ENCODE measurements at places on chromosomes 13 and 19. TPM values are rescaled to one million over a fixed set of nuclear protein-coding genes. Genes with fewer than 3 reads are reported as not detected.

DNA sequence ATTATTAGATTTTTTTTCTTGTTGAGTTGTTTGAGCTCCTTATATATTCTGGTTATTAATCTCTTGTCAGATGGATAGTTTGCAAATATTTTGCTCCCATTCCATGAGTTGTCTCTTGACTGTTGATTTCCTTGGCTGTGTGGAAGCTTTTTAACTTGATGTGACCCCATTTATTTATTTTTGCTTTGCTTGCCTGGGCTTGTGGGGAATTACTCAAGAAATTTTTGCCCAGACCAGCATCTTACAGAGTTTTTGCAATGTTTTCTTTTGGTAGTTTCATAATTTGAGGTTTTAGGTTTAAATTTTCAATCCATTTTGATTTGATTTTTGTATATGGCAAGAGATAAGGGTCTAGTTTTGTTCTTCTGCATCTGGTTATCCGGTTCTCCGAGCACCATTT, 124.7 kb downstream of the PCCA start:
- peaks cover 12% of the 10 kb centered on the region for H3K36me3 ChIP-seq
- peaks cover 14% of the 10 kb centered on the region for H3K4me1 ChIP-seq
- no peak overlapping the region for H3K27ac ChIP-seq
- H3K4me3 ChIP-seq, result no peak overlapping the region

DNA sequence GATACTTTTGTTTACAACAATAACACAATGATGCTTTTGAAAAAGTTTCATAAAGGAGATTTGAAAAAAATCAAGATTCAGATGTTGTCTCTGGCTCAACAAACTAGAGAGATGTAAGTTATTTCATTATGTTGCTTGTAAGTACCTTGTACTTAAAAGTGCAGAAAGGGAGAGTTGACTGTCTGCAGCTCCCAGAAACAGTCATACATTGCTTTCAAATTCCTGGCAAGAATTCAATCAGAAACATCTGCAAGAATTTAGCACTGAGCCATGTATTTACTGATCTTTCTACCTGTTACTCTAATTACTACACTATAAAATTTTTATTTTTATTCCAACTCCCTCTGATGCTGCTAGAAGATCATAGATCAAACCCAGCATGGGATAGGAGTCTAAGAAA, 1261.3 kb upstream of the SPRY2 start:
- H3K27me3 ChIP-seq, result no peaks in the 10 kb centered on the region
- H3K27ac ChIP-seq, result no peak overlapping the region
- H3K4me1 ChIP-seq, result no peaks in the 10 kb centered on the region
- no peak overlapping the region for H3K4me3 ChIP-seq

DNA sequence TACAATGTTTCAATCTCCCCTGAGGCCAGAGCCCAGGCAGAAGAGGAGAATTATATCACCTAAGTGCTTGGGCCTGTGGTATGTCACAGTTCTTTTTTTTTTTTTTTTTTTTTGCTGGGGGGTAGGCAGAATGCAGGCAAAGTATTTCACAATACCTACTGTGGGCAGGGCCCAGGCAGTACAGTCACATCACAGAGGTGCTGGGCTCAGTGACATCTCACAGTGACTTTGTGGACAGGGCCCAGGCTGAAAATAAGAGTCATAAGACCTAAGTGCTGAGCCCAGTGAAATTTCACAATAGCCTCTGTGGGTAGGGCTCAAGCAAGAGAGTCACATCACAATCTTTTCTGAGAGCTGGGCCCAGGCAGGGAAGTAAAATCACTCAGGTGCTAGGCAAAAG, 15.9 kb upstream of the ZNF208 start:
- H3K27me3 ChIP-seq, result no peaks in the 10 kb centered on the region
- DNase-seq, result no peak
- H3K4me1 ChIP-seq, result no peaks in the 10 kb centered on the region
- no peaks in the 10 kb centered on the region for H3K36me3 ChIP-seq

DNA sequence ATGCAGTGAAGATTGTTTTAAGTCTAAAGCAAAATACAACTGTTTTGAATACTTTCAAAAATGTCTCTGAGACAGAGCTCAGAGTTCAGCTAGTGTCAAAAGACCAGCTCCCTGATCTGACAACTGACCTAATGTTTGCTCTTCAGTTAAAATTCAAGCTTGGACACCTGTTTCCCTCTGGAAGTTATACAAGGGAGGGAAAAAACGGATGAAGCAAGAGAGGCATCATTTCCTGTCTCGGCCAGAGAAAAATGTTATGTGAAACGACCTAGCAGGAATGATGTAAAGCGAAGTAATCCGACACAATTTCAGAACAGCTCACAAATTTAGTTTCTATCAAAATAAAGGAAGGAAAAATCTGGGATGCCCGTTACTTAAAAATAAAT, 59.4 kb downstream of the ZAR1L start:
- peak overlapping the region; percentile 31 for H3K4me3 ChIP-seq
- H3K27me3 ChIP-seq, result no peaks in the 10 kb centered on the region

GRCh38 chr13:71830736-71831135, 36.3 kb downstream of the DACH1 start:
- no peaks in the 10 kb centered on the region for H3K4me1 ChIP-seq
- DNase-seq, result no peak
- no peaks in the 10 kb centered on the region for H3K27me3 ChIP-seq
- no peak overlapping the region for H3K4me3 ChIP-seq

- no peak overlapping the region for H3K4me3 ChIP-seq
- H3K36me3 ChIP-seq, result no peaks in the 10 kb centered on the region
- no peak for DNase-seq
- no peak overlapping the region for H3K27ac ChIP-seq
Measured at GRCh38 chr13:26914624-26915023, 154.0 kb upstream of the GPR12 start.

- peaks cover 73% of the 10 kb centered on the region for H3K4me1 ChIP-seq
- H3K4me3 ChIP-seq, result peak overlapping the region; percentile 61
- no peak for DNase-seq
- no peaks in the 10 kb centered on the region for H3K36me3 ChIP-seq
- no peaks in the 10 kb centered on the region for H3K27me3 ChIP-seq
- peak overlapping the region; percentile 84 for H3K27ac ChIP-seq
Measured at GRCh38 chr19:18418483-18419194, 559 bp upstream of the SSBP4 start.

DNA sequence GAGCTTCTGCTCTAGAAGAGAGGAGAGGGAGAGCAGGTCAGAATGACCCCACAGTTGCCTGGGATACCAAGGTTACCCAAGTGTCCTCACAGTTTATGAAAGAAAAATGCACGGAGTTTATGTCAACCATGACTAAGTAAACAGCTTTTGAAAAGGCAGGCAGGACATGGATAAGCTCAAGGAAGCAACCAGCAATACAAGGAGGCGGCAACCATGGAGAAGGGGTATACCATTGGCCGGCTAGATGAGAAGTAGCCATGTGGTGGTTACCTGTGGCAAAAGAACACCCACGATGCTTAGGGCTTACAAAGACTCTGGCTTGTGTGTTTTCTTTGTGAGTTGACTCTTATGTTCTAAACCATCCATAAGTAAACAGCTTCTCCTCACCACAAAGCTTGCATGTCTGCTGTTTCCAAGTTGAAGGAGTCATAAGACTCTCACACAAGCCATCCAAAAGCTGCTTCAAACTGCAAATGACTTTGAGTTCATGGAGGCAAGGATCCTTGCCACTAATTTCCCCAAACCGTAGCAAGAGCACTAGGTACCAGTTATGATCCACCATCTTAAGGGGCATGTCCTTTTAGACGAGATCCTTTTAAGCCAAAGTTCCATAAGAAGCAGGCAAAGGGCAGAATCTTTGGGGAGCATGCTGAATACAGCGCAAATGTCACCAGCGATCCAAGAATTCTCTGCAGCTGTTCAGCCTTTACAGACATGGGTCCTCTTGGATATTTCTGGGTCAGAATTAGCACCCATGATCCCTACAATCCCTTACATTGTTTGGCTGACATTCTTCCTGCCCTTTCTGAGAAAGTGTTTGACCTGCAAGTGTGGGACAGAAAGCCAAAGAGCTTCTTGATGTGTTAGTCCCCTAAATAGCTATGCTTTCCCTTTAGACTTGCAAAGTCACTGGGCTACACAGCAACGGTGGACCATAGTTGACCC, 74.8 kb upstream of the IPO5 start:
- no peaks in the 10 kb centered on the region for H3K36me3 ChIP-seq
- H3K27ac ChIP-seq, result no peak overlapping the region
- no peak overlapping the region for H3K4me3 ChIP-seq
- no peak for DNase-seq

DNA sequence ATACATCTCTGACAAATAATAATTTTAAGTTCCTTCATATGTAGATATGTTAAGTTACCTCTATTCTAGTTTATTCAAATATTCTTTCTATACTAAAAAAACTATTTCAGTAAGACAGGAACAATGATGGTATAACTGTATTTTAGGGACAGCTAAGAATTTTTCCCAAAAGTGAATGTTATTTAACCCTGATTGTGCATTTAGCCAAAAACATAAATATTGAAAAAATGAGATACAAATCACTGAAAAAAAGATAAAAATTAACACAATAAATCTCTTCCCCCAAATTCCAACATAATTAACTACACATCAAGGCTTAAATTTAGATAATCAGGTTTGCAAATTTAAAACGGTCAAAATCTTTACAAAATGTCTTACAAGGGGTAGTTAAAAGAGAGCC, 58.1 kb downstream of the KCNRG start:
- no peak overlapping the region for H3K27ac ChIP-seq
- no peak for DNase-seq
- no peaks in the 10 kb centered on the region for H3K36me3 ChIP-seq
- no peaks in the 10 kb centered on the region for H3K27me3 ChIP-seq

DNA sequence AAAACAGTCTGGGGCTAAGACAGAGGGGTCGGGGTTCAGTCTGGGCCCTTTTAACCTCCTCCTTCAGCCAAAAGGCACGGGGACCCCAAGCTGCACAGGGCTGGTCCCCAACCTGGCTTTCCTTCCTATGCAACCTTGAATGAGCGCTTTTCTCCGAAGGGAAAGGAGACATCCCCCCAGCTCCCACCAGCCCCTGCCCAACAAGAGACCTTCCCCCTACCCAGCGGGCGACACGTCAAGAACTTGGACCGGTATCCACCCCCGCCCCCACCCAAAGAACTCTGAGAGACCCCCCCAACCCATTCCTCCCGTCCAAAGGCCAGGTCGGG, 35.0 kb upstream of the NANOS3 start:
- H3K4me1 ChIP-seq, result peaks cover 68% of the 10 kb centered on the region
- peak overlapping the region; percentile 99 for H3K4me3 ChIP-seq
- no peaks in the 10 kb centered on the region for H3K27me3 ChIP-seq

Gene CDX2
- polyA plus RNA-seq, result 146 TPM

- H3K4me3 ChIP-seq, result peak overlapping the region; percentile 97
- peaks cover 11% of the 10 kb centered on the region for H3K36me3 ChIP-seq
- peak; percentile 89 for DNase-seq
- peaks cover 63% of the 10 kb centered on the region for H3K4me1 ChIP-seq
- no peaks in the 10 kb centered on the region for H3K27me3 ChIP-seq
Measured at GRCh38 chr19:42253245-42254088, 1.5 kb downstream of the ERF start.

Gene JAK3
- polyA plus RNA-seq, result 1.2 TPM

Gene CCNA1
- polyA plus RNA-seq, result not detected

DNA sequence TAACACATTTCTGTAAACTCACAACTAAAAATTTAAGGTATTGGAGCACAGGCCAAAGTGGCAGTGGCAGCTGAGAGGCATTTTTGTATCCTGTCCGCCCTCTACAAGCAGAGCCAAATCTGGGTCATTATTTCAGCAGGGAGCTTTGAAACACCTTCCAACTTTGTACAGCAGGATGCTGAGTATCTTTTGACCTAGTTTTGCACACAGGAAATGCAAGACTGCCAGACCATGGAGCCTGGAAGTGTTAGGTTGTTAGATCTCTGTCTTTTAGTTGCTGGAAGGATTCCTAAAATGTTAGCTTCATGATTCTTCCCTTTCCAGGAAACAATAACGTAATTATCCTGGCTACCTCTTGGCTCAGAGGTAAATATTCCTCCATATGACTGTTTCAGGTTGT, 148.6 kb upstream of the ATXN8OS start:
- H3K27ac ChIP-seq, result no peak overlapping the region
- no peak for DNase-seq
- no peak overlapping the region for H3K4me3 ChIP-seq
- H3K36me3 ChIP-seq, result no peaks in the 10 kb centered on the region
- no peaks in the 10 kb centered on the region for H3K4me1 ChIP-seq

- DNase-seq, result no peak
- H3K27ac ChIP-seq, result no peak overlapping the region
- H3K4me3 ChIP-seq, result no peak overlapping the region
- no peaks in the 10 kb centered on the region for H3K4me1 ChIP-seq
- H3K27me3 ChIP-seq, result no peaks in the 10 kb centered on the region
Measured at GRCh38 chr13:97535614-97536013, 101.6 kb downstream of the RAP2A start.

Gene PSG1
- not detected for polyA plus RNA-seq

Gene TMEM59L
- not detected for polyA plus RNA-seq

Gene SAFB2
- 22.2 TPM for polyA plus RNA-seq

- H3K4me1 ChIP-seq, result peaks cover 34% of the 10 kb centered on the region
- no peaks in the 10 kb centered on the region for H3K36me3 ChIP-seq
- no peak for DNase-seq
- H3K4me3 ChIP-seq, result no peak overlapping the region
- H3K27ac ChIP-seq, result no peak overlapping the region
Measured at GRCh38 chr13:47548294-47548840, 452.7 kb downstream of the SUCLA2 start.

- no peak for DNase-seq
- no peaks in the 10 kb centered on the region for H3K36me3 ChIP-seq
- no peak overlapping the region for H3K27ac ChIP-seq
- no peaks in the 10 kb centered on the region for H3K27me3 ChIP-seq
- H3K4me1 ChIP-seq, result no peaks in the 10 kb centered on the region
- H3K4me3 ChIP-seq, result no peak overlapping the region
Measured at GRCh38 chr19:42693760-42694350, 46.4 kb downstream of the PSG3 start.
